ENCODE measurements at places on chromosomes 1 and 21. TPM values are rescaled to one million over a fixed set of nuclear protein-coding genes. Genes with fewer than 3 reads are reported as not detected.

DNA sequence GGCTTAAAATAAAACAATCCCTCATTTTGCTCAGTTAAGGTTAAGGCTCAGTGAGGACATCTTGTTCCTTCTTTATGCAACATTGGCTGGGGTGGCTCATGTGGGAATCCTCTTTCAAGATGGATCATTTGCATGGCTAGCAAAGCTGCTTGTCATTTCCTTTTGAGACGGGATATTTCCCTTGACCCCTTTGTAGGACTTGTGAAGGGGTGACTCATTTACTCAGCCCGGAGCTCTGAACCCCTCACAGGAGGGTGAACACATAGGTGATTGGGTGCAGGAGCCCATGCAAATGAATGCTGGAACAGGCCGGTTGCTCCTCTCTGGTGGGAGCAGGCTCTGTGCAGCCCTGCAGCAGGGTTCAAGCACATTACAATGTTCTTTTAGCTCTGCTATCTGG, 15.8 kb upstream of the C8A start:
- H3K4me1 ChIP-seq: no peaks in the 10 kb centered on the region
- no peaks in the 10 kb centered on the region for H3K27me3 ChIP-seq
- H3K27ac ChIP-seq: no peak overlapping the region
- H3K4me3 ChIP-seq: no peak overlapping the region
- H3K36me3 ChIP-seq: no peaks in the 10 kb centered on the region

- DNase-seq: no peak
- H3K27ac ChIP-seq: no peak overlapping the region
- no peaks in the 10 kb centered on the region for H3K27me3 ChIP-seq
- no peak overlapping the region for H3K4me3 ChIP-seq
- H3K4me1 ChIP-seq: no peaks in the 10 kb centered on the region
Measured at GRCh38 chr1:26075421-26076144, 8.2 kb upstream of the TRIM63 start.

- H3K36me3 ChIP-seq: no peaks in the 10 kb centered on the region
- H3K27ac ChIP-seq: no peak overlapping the region
- H3K27me3 ChIP-seq: no peaks in the 10 kb centered on the region
- no peak for DNase-seq
- H3K4me1 ChIP-seq: no peaks in the 10 kb centered on the region
Measured at GRCh38 chr1:217626321-217626720, 4.6 kb downstream of the GPATCH2 start.

GON4L gene
- total RNA-seq: 46.4 TPM

Data from ovary (tissue), 10 donors.